ENCODE measurements at places on chromosomes 12 and 14.

GRCh38 chr12:18992336-18992735, 137.2 kb upstream of the PLEKHA5 start:
- DNase-seq = no peak

DNA sequence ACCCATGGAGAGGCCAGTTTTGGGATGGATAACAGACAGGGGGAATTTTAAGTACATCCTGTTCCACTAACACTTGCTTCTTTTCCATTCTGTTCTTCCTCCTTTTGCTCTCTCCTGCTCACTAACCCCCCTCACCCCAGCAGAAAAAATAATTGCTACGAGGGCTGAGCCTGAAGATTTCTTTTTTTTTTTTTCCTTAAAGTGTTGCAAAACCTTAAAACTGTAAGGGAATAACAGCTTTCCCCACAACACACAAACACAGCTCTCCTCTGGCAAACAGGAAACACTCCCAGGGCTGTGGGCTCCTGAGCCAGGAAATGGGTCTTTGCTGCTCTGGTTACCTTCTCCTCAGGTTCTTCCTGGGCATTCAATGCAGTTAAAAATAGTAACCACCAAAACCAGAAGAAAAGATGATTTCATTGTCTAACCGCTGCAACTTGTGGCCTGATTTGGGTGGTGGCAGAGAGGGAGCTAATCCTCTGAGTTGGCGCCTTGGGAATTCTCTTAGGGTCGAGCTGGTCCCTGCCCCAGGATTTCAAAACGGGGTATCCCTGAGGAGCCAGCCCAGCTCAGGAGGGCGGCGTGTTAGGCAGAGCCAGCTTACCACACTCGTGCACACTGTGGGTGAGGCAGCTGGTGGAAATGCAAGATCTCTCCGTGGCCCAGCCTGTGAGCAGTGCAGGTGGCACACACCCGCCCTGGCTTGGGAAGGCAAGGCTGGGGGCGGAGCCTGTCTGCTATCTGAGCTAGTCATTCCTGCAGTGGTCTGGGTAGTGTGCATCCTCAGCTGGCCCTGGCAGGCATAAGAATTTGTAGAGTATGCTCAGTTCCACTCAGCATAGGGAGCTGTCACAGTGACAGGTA, 17.1 kb upstream of the EMP1 start:
- peak; percentile 95 for DNase-seq

DNA sequence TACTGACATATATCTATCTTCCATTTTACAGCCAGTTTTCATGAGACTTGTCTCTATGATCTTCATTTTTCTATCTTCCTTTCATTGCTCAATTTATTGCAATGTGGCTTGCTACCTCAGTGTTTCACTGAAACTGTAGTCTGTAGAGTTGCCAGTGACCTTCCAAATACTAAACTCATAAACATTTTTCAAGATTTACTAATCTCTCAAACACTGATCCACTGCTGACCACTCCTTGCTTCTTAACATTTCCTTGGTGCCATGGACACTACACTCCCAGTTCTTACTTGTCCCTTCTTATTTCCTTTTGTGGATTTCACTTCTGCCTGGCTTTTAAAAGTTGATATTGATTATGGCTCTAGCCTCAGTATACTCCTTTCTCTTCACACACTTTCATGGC, 95.4 kb upstream of the SLCO1C1 start:
- DNase-seq = no peak

- DNase-seq = no peak
Measured at GRCh38 chr12:24088751-24089509, 139.5 kb upstream of the SOX5 start.

DNA sequence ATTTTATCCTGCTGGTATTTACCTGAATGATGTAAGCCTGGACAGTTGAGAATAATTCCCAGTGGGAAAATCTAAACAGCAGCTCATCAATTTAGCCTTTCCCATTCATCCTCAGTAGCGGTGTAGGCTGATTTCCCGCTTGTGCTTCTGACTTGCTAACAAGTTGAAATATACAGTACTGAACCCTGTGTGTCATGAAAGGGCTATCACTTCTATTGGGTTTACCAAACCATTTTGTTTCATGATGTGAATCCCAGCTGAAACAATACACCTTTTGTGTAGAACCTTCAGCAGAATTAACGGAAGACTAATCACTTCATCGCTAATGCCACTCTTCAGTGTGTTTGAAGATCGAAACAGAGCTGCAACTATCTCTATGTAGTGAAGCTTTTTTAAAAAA, 88.4 kb downstream of the POLR3B start:
- DNase-seq = no peak

DNA sequence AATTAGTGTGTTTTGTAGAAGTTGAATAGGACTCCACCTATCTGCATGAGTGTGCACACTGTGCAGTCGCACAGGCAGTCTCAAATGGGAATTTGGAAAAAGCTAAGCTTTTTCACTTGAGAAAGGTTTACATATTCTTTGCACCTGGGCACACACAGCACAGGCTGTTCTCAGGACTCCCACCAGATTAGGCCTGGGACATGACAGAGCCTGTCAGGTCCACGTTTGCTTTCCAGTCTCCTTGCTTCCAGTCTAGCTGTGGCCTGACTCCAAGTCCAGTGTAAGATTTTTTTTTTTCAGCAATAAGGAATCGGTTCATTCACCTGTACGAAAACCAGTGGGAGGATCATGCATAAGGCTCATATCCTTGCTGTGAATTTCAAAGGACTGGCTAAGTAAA, 181.3 kb downstream of the ZFP36L1 start:
- no peak for DNase-seq

GRCh38 chr14:21866479-21866878, 192.9 kb upstream of the OR4E1 start:
- DNase-seq = no peak

Measured in NB4 (cell line).